ENCODE measurements at places on chromosomes 1 and 21. TPM values are rescaled to one million over a fixed set of nuclear protein-coding genes. Genes with fewer than 3 reads are reported as not detected.

DNA sequence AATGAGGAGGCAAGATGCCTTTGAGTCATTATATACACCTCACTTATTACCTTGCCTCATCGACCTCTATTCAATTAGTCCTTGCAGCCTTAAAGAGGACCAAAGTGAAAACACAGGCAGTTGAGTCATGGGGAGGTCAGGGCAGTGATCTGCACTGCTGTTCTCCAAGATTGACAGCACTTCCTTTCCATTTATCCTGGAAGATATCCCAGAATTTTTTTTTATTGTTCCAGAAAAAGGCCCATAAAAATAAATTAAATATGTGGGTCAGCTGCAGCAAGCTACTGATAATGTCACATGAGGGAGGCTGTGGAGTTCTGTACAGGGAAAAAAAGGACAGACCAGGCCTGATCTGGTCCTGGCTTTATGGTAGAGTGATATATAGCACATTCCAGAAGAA lies 33.2 kb upstream of the CDC42BPA start:
- DNase-seq = peak; percentile 79

GRCh38 chr1:19384772-19385187 lies 72.7 kb downstream of the SLC66A1 start:
- no peak for DNase-seq

GRCh38 chr1:53462769-53463501 lies 3.7 kb downstream of the DMRTB1 start:
- no peak for DNase-seq

- peak; percentile 70 for DNase-seq
These were observed 104.0 kb downstream of the CDC7 start for GRCh38 chr1:91604632-91605031.

DNA sequence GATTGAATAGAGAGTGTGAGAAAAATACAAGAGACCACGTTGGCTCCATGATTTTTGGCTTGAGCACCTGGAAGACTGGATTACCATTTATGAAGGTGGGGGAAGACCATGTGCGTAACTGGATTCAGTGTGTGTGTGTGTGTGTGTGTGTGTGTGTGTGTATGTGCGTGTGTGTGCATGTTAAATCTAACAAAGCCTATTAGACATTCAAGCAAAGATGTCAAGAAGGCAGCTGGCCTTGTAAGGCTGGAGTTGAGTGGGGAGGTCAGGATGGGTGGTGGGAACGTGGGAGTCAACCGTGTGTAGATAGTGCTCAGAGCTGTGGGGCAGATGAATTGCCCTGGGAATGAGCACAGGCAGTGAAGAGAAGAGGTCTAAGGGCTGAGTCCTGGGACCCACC lies 293.8 kb upstream of the POU3F1 start:
- no peak for DNase-seq

DNA sequence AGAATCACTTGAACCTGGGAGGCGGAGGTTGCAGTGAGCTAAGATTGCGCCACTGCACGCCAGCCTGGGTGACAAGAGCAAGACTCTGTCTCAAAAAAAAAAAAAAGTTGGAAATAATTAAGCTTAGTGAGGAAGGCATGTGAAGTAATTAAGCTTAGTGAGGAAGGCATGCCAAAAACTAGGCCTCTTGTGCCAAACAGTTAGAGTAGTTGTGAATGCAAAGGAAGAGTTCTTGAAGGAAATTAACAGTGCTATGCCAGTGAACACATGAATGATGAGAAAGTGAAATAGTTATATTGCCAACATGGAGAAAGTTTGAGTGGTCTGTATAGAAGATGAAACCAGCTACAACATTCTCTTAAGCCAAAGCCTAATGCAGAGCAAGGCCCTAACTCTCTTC lies 85.0 kb downstream of the MAN1A2 start:
- no peak for DNase-seq

Gene AKNAD1
- 2.2 TPM for total RNA-seq

Gene LRRC3
- total RNA-seq = 4.3 TPM

DNA sequence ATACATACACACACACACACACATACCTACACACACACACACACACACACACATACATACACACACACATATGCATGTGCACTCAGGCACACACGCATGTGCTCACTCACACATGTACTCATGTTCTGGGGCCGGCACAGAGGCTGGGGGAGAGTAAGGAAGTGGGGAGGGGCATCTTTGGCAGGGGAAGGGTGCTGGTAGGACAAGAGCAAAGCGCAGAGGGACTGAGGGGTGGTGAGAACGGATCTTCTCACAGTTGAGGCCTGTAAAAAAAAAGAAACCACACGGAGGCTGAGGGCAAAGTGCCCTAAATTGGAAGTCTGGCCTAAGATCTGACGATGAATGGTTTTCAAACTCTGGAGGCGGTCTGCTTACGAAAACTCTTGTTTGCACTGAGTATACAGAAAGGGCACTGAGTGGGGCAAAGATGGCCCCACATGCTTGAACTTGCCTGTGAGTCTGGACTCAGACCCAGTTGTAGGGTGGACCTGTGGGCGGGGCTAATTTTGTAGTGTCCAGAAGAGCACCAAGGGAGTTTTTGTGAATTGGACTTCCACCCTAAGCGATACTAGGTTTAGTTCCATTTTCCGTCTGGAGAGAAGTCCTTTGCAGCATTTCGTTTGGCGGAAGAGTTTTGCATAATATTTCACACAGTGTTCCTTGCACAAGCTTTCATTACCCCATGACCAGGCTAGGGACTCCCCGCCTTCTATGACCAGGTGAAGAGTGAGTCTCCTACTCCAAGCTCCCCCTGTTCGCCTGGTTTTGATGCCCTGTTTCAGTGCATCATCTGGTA lies 79.3 kb upstream of the LYST start:
- DNase-seq = no peak

DNA sequence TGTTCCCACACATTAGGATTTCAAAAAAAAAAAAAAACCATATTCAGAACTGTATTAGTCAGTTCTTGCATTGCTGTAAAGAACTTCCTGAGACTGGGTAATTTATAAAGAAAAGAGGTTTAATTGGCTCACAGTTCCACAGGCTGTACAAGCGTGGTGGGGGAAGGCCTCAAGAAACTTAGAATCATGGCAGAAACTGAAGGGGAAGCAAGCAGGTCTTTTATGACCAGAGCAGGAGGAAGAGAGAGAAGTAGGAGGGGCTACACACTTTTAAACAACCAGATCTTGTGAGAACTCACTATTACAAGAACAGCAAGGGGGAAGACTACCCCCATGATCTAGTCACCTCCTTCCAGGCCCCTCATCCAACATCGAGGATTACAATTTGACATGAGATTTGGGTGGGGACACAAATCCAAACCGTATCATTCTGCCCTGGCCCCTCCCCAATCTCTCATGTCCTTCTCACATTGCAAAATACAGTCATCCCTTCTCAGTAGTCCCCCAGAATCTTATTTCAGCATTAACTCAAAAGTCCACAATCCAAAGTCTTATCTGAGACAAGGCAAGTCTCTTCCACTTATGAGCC lies 51.8 kb downstream of the POU2F1 start:
- no peak for DNase-seq

DNA sequence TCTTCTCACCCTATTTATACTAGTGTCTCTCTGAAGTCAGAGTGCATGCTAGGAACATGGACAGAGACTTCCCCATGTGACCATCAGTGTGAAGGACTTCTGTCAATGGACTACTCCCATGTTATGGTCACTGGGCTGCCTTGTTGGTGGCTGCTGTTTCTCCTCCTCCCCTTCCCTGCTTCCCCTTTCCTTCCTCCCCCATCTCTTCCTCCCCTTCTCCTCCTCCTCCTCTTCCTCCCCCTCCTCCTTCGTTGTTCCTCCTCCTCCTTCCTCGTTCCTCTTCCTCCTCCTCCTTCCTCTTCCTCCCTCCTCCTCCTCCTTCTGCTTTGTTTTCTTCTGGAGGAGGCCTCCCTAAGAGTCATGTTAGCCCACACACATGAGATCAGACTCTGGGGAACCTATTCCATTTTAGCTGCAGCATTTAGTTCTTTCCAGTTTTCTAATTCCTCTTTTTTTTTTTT lies 35.8 kb downstream of the IER5 start:
- DNase-seq = no peak

Gene MRPS21
- 32.0 TPM for total RNA-seq

DNA sequence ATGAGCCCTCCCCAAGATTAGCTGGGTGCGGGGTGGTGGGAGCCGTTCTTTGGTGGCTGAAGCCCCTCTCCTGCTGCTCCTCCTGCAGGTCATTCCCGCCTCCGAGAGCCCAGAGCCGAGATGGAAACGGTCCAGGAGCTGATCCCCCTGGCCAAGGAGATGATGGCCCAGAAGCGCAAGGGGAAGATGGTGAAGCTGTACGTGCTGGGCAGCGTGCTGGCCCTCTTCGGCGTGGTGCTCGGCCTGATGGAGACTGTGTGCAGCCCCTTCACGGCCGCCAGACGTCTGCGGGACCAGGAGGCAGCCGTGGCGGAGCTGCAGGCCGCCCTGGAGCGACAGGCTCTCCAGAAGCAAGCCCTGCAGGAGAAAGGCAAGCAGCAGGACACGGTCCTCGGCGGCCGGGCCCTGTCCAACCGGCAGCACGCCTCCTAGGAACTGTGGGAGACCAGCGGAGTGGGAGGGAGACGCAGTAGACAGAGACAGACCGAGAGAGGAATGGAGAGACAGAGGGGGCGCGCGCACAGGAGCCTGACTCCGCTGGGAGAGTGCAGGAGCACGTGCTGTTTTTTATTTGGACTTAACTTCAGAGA lies 448 bp downstream of the G0S2 start:
- DNase-seq = peak; percentile 45

- peak; percentile 43 for DNase-seq
These were observed 76.5 kb downstream of the VWA5B1 start for GRCh38 chr1:20367116-20367585.

Gene FALEC
- not detected for total RNA-seq

DNA sequence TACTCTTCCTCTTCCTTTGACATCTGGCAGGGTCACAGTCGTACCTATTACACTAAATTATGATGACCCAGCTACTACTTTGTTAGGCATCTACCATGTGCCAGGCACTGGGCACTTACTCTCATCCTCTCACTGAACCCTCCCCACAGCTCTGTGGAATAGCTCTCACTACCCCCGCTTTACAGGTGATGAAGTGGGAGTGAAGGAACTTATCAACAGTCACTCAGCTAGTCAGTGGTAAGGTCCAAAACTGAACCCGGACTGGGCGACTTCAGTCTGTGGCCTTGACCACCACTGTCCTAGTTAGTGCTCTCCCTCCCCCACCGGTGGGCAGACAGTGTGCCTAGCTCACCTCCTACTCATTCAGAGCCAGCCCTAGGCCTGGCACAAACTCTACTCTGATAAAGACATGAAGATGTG lies 12.3 kb downstream of the ADGRB2 start:
- DNase-seq = no peak

Gene IKBKE
- 4.3 TPM for total RNA-seq

DNA sequence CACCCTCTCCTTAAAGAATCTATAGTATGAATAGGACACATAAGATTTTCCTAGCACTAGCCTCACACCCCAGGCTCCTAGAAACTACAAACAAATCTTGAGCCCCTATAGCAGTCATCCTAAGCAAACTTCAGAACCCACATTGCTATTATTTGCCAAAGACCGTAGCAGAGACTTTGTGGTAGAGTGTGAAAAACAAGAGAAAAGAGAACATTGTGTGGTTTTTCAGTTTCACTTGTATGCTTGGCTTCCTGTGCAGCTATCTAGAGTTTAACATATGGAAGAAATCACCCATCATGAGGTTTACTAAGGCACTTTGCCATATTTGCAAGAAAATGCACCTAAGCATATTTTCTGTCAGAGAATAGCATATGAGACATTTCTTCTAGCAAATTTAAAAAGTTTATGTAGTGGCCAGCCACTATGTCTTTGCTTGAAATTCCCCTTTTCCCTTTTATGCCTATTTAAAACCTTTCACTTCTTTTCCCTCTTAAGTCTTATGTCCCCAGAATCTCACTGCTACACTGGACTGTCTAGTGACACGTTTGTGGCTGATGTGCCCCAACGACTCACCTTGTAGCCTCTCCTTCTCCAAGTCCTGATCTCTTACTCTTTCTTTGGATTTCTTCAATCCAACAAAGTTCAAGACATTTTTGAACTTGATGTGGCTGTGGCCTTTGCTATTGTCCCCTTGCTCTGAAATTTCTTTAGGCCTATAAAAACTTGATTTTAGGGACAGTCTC lies 25.6 kb downstream of the CCDC190 start:
- no peak for DNase-seq

DNA sequence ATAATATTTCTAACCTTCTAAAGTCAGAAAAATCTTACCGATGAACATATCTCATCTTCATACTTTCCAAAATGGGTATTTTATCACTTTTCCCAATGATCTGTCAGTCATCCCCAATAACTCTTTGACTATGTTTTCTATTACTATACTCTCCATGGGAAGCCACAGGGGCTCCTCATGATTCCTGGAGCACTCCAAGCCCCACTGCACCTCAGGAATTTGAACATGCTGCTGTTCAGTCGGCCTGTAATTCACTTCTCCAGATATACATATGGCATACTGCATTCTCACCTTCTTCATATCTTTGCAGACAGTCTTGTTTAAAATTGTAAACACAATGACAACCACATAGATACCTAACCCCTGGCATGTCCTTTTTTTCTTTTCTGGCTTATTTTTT lies 333.0 kb downstream of the BRINP3 start:
- no peak for DNase-seq

DNA sequence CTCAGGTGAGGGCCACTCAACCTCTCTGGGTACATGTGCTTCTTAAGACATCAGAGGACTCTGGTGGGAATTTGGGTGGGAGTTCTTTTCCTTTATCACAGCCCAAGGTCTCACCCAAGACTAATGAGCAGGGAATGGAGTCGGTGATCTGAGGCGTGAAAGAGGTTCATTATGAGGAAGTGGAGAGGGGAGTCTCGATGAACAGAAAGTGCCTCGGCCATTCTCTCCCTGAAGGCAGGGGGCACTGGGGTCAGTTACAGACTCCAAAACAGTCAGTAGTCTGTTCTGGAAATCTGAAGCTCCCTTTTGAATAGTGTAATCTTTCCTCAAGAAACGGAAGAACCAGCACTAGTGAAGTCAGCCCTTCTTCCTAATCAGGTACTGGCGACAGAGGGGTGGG lies 36.2 kb downstream of the HSD3B2 start:
- no peak for DNase-seq

Gene TSTD1
- total RNA-seq = 40.9 TPM

Gene UBXN10
- 0.48 TPM for total RNA-seq

DNA sequence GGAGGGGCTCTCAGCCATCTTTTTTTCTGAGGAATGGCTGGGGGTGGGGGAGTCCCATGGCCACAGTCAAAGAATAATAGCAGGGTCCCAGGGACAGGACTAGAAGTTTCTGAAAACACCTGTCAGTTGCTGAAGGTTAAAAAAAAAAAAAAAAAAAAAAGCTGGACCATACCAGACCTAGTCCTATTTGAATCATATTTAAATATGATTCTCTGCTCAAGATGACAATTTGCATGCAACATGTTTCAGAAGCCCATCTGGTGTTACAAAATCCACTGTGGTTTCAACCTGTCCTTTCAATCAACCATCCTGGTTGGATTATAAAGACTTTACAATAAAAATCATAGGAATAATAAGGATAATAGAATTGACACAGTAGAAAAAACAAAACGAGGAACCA lies 153.7 kb downstream of the TENT5C start:
- no peak for DNase-seq

All from umbilical cord (tissue), 2 donors.